NCI-H345 (cell line): ENCODE measurements at places on chromosomes 6 and 20.

DNA sequence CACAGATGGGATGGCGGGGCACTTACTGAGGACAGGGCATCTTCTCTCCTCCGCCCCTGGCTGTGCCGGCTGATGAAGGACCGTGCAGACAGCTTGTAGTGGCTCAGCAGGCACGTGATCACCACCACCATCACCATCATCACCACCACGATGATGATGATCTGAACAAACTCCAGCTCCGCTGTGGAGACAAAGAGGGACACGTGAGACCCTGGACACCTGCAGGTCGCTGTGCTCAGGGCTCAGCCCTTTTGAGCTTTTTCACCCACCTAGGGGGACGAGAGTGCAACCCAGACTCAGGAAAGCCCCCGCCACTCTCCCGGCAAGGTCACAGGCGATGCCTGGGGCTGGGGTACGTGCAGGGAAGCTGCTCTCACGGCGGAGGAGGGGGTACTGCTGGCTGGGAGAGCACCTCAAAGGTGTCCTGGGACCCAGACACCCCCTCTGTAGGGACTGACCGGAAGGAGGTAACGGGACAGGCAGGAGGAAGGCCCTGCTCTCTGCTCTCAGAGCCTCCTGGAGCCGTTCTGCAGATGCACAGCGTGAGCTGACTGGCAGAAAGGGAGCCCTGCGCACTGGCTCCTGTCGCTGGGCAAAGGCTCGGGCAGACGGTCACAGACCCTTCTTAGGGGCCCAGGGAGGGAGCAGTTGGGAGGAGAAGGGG lies 39.4 kb upstream of the ZBP1 start:
- DNase-seq = no peak

GRCh38 chr6:138728662-138729061 lies 44.9 kb upstream of the CCDC28A start:
- DNase-seq = no peak

DNA sequence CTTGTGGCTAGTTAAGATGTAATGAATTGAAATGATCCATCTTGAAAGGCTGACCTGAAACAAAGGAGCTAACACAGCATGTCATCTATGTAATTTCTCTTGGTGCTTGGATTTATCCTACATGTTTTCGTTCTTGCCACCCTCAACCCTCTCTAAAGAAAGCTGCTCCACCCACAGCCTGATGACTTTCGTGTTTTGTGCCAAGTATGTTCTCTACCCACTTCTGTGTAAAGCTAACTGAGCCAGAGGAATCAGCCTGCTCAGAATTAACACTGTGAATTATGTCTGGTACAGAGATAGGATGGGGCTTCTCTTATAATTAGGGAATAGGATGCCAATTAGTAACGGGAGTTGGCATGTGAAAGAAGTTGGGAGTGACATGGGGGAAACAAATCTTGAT lies 67.9 kb upstream of the MLIP start:
- DNase-seq = no peak

DNA sequence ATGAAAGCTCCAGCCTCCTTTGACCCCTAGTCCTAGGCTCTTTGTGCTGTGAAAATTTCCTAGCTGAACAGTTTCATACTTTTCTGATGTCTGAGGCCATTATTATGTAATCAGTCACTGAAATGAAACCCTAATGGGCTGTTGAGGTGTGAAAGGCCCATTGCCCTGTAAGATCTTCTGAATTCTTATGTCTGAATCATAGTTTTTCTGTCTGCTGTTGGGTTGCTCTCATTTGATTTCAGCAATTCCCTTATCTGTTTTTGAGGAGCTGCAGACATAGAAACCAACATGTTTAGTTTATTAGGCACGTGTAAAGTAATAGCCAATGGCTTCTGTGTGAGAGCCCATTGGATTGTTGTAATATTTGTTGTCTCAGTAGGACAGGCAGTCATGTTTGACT lies 118.1 kb downstream of the EYA4 start:
- no peak for DNase-seq

DNA sequence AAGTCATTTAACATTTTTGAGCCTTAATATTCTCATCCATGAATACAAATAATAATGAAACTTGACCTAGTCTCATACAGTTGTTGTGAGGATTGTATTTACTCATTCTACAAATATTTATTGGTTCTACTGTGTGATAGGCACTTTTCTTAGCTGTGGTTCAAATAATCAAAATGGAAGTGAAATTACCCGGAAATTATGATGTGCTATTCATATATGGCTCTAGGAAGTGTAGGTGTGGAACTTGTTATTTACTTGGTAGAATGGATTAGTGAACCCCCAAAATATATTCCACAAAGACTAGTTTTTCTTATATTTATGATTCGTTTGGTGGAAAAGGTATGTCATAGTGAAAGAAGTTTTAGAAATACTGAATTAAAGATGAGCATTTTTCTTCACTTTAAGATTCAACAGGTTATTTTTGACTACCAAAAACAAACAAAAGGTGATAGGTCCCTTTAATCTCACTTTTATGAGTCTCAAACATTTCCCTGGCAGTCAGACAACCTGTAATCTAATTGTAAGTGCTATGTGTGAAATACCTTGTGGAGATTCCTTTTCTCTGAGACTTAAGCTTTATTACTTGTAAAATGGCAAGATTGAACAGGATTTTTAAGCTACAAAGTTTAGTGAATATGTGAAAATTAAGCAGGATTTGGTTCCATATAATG lies 77.8 kb downstream of the STXBP5 start:
- DNase-seq = no peak

DNA sequence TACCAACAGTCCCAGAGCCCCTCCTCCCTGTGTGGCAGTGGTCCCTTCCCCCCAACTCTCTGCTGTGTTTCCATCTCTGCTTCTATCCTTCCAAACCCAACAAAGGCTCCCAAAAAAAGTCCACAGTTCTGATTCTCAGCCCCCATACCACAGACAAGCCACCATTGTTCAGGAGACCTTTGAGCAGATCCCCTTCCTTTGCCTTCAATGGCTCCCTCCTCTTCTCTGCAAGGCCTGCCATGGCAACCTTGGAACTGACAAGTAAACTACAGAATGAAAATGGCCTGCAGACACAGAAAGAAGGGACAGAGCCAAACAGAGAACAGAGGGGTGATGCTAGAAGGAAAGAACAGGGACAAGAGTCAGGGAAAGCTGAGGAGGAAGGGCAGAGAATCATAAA lies 23.2 kb downstream of the OR2H2 start:
- DNase-seq = no peak

DNA sequence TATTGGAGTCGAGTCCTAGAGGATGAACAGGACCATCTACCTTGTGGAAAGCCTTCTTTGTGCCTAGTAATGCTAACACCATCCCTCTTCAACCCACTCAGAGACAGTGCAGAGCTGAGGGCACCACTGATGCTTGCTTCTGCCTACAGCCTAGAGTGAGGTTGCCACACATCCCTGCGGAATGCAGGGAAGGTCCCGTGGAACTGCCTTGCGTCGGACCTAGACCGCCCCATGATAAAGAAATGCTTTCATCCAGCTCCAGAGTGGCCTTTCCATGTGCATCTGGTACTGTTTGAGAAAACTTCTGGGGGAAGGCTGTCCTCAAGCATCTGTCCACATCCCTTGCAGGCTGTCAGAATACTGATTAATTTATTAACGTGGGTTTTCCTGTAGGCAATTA lies 168.4 kb downstream of the PHACTR1 start:
- no peak for DNase-seq

DNA sequence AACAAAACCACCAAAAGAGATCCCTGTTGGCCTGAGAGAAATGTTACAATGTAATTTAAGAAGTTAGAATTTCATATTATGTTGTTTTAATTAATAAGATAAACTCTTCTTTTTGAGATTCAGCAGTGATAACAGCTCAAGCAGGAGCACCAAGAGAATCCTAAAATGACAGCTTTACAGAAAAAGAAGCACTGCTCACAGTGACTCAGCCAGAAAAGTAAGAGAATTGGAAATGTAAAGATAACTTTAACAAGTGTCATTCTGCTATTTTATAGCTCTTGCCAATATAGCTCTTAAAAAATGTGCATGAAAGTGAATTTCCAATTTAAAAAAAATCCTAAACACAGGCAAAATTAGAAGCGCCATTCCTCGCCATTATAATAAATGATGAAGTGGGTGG lies 111.3 kb downstream of the UBE3D start:
- no peak for DNase-seq

DNA sequence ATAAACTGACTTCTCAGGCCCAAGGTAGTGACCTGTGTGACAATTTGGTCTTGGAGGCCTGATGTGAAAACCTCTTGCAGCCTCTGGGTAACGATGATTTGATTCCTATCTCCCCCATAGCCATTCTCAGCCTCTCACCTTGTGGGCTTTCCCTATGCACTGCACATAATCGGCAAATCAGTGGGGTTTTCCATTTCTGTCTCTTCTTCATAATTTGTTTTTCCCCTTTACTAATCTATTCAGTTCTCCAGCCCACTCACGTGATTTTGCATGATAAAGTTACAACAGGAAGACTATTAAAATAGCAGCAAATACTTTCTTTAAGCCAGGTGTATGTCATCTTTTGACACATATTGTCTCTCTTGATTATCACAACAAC lies 893.7 kb downstream of the TFAP2A start:
- no peak for DNase-seq

GRCh38 chr6:17962436-17963031 lies 24.9 kb downstream of the KIF13A start:
- DNase-seq = no peak

DNA sequence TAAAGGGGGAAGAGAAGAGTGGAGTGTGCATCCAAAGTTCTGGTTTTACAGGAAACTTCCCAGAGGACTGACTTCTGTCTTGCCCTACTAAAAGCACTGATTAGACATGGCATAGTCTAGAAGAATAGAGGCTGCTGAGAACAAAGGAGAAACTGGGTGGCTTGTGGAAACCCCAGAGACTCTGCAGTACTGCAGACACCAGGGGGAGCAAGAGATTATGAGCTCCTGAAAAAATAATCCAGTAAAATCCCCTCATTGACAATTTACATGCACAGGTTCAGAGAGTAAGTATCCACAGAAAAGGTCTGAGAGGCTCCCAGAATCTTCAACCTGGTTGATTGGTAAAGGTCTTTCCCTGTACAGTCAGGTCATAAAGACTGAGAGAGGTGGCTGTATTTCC lies 48.7 kb upstream of the CLVS2 start:
- peak; percentile 10 for DNase-seq

DNA sequence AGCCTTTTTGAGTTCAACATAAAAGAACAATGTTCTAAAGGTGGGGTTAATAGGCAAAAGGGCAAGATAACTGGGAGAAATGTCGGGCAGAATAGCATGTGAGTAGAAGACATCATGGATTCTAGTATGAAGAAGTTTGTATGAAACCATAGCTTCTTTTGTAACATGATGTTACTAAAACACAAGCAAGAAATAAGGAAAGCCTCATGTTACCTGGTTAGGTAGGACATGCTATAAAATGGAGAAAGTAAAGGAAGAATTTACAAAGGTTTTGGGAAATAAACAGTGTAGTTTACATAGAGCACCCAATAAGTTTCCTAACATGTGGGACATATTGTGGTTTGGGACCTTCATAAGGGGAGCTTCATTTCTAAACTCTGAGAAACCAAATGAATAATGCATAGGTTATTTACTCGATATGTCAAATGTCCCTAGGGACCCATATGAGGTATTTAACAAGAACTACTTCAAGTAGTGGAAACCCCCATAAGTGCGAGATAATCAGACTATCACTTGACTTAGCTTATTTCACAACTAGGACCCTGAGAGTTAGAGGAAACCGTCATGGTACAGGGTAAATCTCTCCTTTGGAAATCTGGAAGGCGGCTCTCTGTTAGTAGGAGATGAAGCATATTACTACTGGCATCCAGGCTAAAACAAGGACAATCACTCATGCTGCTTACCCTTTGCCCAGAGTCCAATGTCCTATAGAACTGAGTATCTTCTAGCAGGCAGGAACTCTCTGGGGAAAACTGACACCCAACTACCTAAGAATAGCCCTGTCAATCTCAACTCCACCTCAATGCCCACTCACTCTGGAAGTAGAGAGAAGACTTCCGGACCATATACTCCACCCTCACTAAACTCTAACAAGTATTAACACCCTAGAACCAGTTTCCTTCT lies 57.5 kb downstream of the ILRUN start:
- no peak for DNase-seq

- peak; percentile 70 for DNase-seq
These were observed 90.4 kb downstream of the CEP162 start for GRCh38 chr6:84137051-84137375.

- no peak for DNase-seq
These were observed 280.5 kb downstream of the ADGRB3 start for GRCh38 chr6:68915586-68915985.

DNA sequence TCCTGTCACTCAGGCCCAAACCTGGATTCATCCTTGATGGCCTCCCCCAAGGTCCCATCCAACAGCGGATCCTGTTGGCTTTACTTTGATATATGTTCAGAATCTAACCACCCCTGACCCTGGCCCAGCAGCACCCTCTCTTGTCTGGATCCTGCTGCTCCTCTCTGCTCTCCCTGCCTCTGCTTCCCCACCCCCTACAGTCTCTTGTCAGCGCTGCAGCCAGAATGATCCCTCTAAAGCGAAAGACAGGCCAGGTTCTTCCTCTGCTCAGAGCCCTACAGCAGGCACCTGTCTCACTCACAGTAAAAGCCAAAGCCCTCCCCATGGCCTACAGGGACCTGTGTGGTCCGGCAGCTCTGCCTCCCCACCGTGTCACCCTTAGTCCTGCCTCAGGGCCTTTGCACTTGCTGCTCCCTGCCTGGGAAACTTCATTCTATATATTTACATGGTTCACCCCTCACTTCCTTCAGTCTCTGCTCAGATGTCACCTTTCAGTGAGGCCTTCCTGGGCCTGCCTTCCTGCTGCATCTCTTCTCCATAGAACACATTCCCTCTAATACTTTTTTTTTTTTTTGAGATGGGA lies 37.4 kb upstream of the KCNB1 start:
- no peak for DNase-seq
